Sciatic nerve (tissue), 2 donors: ENCODE measurements at places on chromosomes 3 and 15.

- DNase-seq: no peak
Observed at GRCh38 chr3:173089283-173089682, 51.8 kb downstream of the SPATA16 start.

DNA sequence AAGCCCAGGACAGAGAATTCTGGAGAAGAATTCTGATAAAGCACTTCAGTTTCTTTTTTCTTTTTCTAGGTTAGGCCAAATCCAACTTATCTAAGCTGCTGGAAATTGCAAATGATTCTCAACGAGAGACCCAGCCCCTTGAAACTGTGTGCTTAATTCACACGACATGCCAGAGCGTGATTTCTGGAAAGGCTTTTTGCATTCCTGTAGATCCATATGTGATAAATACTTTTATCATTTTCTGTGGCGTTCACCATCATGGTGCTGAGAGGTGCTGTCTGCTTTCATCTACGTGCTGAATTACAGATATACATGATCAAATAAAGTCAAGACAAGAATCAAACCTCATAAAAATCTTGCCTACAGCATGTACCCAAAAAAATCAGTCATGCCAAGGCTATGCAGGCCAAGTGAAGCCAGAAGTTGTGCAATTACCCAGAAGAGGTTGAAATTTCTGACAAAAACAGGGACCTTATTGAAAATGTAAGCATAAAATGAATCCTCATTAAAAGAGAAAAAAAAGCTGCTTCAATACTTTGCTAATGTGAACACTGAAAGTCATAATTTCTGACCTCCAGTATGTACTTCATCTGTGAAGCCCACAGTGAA is 10.8 kb upstream of the MEF2A start:
- DNase-seq: no peak

DNA sequence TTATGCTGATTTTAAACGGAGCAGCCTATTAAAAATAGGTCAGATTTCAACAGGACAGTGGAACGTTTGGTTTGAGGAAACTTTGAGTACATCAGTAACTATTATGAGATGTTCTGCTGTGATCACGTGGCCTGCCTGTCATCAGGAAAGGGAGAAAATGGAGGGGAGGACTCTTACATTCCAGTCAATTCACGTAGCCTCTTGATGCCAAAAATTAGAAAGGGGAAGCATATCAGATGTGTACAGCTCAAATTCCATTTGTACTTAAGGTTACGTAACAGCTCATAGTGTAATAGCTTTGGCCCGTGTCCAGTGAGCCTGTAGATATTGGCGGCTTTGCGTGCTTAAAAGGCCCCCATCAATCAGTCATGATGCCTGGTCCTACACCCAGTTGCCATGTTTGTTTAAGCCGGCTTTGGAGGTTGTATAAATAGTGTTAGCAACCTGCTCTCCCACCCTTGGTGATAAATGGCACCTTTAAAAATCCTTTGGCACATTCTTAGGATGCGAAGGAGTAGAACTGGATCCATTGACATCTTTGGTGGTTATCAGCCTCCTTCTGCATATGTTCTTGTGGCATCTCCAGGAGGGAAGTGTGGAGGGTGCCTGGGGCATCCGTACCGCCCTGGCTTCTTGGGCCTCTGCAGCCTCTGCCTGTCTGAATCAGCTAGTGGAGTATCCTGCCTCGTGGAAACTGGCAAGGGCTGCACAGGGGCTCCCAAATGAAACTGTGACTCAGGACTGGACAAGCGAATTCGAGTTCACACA is 163.9 kb downstream of the THSD4 start:
- peak; percentile 70 for DNase-seq

GRCh38 chr15:86481720-86482119 is 402.0 kb downstream of the AGBL1 start:
- DNase-seq: no peak

GRCh38 chr15:57827021-57827420 is 120.5 kb downstream of the POLR2M start:
- DNase-seq: no peak

DNA sequence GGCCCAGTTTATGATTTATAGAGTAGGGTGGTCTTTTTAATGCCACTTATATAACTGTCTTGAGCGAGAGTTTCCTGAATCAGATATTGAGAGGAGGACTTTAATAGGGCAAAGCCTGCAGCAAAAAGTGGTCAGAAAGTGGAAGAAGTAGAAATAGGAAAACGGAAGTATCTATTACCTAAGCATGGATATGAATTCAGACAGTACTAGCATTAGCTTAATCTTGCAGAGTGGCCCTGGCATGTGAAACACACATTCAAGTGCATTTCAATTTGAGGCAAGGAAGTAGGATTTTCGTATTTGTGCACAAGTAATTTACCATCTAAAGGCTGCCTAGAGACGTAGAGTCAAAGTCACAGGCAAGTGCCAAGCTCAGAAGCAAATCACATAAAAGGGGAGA is 622.3 kb downstream of the DIPK2A start:
- DNase-seq: no peak

GRCh38 chr3:45227946-45228345 is 1.9 kb upstream of the TMEM158 start:
- no peak for DNase-seq

DNA sequence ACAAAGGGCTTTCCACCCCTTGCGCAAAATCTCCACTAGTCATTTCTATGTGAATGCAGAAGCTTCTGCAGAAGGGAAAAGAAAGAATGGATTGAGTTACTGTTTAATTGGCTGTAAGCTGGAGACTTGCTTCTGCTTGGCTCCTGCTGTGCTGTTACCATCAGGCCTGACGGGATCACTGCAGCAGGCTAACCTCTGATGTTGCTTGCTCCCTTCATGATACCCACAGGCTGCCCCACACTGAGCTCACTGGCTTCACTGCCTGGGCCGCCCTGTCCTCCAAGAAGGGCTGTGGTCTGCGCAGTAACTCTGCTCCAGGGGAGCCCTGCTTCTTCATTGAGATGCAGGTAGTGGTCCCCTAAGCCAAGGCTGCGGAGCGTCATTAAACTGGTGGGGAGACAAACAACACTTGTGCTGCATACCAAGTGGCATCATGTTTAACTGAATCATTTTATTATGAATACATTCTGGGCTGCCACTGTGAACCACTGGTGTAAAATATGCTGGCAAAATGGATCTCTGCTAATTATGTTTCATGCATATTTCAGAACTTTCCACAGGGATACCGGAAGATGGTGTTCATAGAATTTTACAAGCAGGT is 78.6 kb downstream of the WDR49 start:
- DNase-seq: no peak

- DNase-seq: no peak
Observed at GRCh38 chr15:84736375-84736774, 12.0 kb upstream of the ZNF592 start.

DNA sequence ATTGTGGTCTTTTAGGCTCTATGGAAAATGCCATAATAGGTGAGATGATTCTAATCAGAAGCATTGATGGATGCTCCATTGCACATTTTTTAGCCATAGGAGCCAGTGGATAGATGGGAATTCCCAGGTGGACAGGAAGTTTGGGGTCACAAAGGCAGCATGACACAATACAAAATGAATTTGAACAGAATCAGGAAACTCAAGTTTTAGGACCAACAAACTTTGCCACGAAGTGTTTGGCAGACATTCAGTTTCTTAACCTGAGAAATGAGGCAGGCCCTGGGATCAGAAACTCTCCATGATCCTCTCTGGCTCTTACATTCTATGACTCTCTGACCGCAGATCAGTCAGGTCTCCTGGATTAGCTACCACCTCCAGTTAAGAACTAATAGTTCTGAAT is 275.4 kb downstream of the TIGIT start:
- no peak for DNase-seq

GRCh38 chr3:99808163-99808794 is 9.4 kb upstream of the CMSS1 start:
- DNase-seq: no peak

DNA sequence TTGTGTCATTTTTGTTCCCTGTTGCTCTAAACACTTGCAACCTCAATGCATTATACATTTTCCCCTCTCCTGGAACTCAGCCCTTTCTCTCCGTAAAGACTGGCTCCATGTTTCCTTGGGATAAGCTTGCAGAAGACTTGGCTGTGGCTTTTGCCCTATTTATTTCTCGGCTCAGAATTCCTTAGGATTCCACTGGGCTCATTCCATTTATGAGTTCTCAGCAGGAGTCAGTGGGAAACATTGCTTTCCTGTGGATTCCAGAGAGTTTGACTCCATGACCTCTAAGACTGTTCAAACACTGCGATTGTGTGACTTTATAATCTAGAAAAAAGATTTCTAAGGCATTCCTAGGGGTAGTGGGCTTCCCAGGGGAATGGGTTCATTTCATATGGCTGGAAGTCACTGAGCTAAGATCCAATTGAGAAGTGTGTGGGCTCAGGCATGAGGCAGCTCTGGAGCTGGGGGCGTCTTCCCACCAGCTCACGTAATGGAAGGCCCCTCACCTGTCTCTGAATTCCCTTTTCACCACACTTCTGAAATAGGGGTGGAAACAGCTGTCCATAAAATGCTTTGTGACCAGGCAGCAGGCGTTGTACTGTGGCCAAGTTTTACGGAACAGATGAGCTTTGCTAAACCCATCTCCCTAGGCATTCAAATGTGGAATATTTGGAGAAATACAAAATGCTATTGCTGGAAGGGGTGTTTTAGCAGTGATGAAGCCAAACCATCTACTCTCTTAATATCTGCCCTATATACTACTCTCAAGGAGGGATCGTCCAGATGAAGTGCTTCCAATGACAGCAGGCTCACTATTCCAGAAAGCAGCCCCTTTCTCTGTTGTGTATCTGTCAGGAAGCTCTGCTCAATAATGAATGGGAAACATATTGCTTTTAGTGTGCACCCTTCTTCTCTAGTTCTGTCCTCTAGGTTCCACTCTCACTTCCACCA is 91.8 kb upstream of the BCL6 start:
- DNase-seq: no peak

- peak; percentile 64 for DNase-seq
Observed at GRCh38 chr15:85412956-85413854, 32.8 kb downstream of the AKAP13 start.

DNA sequence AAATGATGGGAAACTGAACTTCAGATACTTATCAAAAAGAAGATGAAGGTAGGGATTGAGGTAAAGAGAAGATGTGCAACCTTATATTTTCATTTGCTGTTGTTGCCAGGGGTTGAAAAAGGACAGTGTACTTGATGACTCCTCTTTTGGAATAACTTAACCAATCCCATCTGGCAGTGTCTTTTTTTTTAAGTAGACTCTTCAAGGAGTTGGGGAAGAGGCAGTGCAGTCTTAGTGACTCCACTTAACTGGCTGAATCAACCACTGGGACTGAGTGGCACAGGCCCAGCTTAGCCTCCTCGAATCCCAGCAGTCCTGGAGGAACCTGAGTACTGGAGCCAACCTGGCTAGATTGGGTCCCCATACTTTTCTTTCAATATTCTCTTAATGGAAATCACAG is 27.3 kb upstream of the FILIP1L start:
- DNase-seq: no peak

GRCh38 chr3:71536376-71536965 is 47.1 kb downstream of the FOXP1 start:
- no peak for DNase-seq

- no peak for DNase-seq
Observed at GRCh38 chr15:79168922-79169456, 78.4 kb upstream of the RASGRF1 start.

DNA sequence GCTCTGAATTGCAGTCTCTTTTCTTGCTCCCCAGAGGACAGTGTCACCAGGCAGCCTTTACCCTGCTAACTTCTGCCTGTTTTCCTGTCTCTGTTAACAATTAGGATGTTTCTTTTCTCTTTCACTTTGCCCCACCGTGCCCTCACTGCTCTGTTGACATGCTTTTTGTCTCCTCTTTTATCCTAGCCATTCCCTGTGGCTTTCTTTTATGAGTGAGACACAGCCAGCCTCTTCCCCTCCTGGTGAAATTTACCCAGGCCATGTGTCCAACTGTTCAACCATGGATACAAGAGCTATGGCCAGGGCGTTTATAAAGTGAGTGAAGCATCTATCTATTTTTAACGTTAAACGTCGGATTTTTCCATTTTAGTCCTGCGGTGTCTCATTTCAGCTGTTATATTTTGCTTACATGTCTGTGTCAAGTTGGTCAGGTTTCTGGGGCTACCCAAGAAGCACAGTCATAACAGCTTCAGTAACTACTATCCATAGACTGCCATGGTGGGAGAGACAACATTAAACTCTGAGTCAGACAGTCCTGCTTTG is 443.2 kb upstream of the AZI2 start:
- DNase-seq: no peak

GRCh38 chr3:48518638-48519276 is 14.8 kb upstream of the SHISA5 start:
- no peak for DNase-seq

- no peak for DNase-seq
Observed at GRCh38 chr3:53833700-53834099, 12.5 kb downstream of the CHDH start.

- no peak for DNase-seq
Observed at GRCh38 chr15:66864086-66864830, 162.2 kb downstream of the SMAD6 start.

DNA sequence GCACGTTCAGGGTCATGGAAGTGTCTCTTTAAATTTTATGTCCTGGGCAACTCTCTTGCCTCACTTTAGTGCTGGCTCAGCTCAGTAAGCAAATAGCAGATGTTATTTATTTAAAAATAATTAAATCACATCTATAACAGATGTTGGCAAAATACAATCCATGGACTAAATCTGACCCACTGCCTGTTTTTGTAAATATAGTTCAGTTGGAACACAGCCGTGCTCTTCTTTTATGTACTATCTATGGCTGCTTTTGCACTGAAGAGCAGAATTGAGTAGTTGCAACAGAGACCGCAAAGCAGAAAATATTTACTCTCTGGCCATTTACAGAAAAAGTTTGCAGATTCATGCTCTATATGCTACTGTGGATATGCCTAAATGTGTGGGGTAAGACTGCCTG is 79.2 kb downstream of the SAMMSON start:
- no peak for DNase-seq

DNA sequence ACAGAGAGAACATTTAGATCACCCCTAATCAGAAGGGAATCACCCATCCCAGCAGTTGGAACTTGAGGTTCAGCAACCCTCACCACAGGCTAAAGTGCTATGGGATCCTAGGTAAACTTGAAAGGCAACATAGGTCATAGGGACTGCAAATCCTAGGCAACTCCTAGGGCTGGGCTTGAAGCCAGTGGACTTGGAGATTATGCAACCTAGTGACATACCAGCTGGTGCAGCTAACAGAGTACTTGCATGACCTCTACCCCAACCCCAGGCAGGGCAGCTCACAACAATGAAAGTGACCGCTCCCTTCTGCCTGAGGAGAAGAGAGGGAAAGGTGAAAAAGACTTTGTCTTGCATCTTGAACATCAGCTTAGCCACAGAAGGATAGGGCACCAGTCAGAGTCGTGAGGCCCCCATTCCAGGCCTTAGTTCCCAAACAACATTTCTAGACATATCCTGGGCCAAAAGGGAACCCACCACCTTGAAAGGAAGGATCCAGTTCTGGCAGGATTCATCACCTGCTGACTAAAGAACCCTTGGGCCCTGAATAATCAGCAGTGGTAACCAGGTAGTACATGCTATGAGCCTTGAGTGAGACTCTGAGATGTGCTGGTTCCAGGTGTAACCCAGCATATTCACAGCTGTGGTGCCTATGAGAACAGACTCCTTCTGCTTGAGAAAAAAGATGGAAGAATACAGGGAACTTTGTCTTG is 37.6 kb upstream of the FBN1 start:
- DNase-seq: no peak
